Gastroesophageal sphincter (tissue), 4 donors: ENCODE measurements at places on chromosomes 12 and 14.

GRCh38 chr14:64704143-64704742, at the start of gene PLEKHG3:
Gene PLEKHG3 (plus strand): TSS chr14:64704424. CDS start chr14:64727632, 23,208 bp downstream.
- peak; percentile 85 for ATAC-seq

DNA sequence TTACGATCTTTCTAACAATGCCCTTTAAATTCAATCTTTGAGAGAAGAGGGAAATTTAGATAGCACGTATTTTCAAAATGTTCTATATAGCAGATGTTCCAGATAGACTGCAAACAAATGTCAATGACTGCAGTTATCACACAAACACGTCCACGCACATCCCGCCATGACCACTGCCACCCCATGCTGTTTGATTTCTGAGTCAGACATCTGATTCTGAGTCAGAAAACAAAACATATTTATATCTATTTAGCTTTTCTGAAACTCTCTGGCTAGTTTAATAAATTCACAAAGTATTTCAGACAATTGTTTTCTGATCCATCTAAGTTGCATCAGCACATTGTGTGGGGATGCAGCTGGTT, 105.9 kb upstream of the BCAT1 start:
- ATAC-seq, result no peak

DNA sequence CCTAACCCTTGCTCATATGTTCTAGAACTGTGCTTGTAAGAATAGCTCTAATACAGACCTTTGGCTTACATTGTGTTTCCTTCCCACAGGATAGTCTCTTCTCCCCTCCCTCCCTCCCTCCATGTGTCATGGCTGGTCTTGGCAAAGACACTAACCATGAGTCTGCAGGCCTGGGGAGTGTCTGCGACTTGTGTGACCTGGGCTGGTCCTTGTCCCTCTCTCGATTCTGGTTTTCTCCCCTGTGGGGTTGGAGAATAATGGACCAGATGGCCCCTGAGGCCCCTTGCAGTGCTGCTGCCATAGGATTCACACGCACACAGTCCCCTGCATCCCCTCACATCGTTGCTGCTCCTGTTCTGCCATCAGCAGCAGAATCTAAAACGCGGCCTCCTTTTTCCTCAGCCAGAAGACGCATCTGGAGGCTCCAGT, 30.3 kb downstream of the DEGS2 start:
- peak; percentile 49 for ATAC-seq

DNA sequence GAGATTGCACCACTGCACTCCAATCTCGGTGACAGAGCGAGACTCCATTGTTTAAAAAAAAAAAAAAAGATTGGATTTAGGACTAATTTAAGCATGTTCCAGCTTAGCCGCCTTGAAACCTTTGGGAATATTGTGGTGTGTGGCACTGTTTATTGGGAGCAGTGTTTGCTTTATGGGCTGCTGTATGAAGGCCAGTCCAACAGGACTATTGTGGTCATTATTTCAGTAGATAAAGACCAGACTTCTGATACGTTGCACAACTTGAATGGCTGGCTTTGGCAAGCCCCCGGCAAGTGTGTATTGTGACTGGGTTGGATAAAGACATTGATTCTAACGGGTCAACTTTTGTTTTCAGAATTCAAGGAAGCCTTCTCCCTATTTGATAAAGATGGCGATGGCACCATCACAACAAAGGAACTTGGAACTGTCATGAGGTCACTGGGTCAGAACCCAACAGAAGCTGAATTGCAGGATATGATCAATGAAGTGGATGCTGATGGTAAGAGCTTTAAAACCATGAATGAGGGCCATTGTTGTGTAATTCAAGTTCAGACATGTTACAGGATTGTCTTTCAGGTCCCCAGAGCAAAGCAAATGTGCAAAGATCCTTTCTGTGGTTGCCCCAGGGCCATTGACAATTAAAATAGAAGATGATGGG, 4.2 kb downstream of the CALM1 start:
- ATAC-seq, result no peak

- ATAC-seq, result no peak
Measured at GRCh38 chr14:46988312-46988711, 336.7 kb upstream of the RPL10L start.

DNA sequence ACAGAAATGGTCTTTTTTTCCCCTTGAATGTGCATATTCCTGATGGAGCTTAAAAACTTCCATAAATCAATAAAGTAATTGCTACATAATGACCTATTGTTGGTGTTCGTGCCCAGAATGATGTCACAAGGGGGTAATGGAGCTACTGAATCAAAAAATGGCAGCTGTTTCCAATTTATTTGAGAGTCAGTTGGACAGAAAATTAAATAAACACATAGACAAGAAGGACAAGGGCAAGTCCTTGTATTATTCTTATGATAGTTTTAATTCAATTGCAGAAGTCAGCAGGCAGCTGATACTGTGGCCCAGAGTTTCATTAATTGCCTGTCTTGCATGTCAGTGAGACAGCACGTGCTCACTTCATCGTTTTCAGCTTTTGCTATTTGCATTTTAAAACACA, 473.5 kb downstream of the ETNK1 start:
- ATAC-seq, result no peak

DNA sequence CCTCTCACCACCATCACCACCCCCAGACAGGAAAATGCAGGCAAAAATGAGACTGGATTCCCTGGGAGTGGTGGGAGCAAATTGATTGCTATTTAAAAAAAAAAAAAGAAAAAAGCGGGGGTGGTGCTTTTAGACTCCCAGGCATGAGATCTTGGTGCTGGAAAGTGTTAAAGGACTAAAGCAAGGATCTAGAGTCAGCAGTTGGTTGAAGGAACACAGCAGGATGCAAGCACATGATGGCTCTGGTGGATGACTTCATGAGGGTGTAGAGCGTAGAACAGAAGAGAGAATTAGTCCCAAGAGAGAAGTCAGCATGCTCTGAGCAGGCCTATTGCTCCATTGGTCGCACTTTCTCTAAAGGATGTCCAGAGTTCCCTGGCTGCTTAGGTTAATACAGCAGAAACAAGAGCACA, 183.8 kb upstream of the HMGA2 start:
- peak; percentile 93 for ATAC-seq
